ENCODE measurements at places on chromosomes 11 and 22.
A peak's percentile ranks its signal among the peaks of the same experiment; 100 is the strongest.

GRCh38 chr22:41888627-41889200 lies 26.2 kb downstream of the SHISA8 start:
- DNase-seq = no peak

- DNase-seq = no peak
Observed at GRCh38 chr11:35461917-35462538, 42.7 kb upstream of the SLC1A2 start.

GRCh38 chr22:46336119-46337078 lies 885 bp downstream of the TRMU start:
- DNase-seq = peak; percentile 69

GRCh38 chr22:36986242-36986821 lies 32.9 kb downstream of the TST start:
- no peak for DNase-seq

GRCh38 chr11:124736736-124737135 lies 3.0 kb upstream of the NRGN start:
- DNase-seq = no peak

GRCh38 chr11:133047036-133047770 lies 485.1 kb downstream of the OPCML start:
- DNase-seq = no peak

DNA sequence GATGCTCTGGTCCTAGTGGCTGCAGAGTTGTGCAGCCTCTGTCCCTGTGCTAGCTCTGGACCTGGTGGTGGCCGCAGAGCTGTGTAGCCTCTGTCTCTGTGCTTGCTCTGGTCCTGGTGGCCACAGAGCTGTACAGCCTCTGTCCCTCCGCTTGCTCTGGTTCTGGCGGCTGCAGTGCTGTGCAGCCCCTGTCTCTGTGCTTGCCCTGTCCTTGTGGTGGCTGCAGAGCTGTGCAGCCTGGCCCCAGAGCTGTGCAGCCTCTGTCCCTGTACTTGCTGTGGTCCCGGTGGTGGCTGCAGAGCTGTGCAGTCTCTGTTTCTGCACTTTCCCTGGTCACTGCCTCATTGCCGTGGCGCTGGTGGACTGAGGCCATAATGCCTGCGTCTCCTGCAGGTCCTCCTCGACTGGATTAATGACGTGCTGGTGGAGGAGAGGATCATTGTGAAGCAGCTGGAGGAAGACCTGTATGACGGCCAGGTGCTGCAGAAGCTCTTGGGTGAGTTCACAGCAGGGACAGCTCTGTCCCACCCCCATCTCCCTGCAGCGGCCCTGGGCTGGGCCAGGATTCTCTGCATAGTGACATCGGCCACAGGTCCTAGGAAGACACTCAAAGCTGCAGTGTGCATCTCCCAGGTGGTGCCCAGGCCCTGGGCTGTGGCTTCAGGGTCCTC lies 61.9 kb upstream of the PARVG start:
- no peak for DNase-seq

DNA sequence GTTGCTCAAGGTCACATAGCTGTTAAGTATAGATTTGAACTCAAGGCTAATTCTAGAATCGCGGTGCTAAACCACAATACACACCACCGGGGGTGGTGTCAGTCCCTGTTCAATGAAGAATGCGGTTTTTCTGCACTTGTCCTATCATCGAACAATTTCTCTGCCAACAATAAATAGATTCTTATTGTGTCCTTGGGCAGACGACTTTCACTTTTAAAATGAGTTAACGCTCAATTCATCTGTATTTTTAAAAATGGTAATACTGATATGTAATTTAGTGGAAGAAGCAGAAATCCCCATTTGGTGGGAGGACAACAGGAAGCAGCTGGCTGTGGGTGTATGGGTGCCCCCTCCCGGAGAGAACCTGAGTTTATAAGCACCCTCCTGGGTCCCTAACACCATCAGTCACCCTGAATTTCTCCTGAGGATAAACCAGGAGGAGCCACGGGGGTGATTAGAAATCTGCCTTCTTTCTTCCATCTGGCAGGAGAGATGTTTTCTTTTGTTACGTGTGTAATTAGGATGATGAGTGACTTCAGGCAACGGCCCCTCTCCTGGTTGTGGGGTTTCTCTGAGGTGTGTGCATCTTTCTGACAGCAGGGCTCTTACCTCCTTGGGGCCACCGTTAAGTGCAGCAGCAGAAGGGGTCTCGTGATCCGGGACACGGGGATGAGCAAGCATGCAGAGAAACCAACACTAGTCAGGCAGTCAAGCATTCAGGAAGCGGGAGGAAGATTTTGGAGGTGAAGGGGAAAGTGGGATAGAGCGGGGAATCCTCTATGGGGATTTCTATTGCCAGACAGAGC lies 87.7 kb downstream of the GRAMD1B start:
- no peak for DNase-seq

GRCh38 chr11:845872-846495 lies 3.3 kb downstream of the TSPAN4 start:
- DNase-seq = no peak

DNA sequence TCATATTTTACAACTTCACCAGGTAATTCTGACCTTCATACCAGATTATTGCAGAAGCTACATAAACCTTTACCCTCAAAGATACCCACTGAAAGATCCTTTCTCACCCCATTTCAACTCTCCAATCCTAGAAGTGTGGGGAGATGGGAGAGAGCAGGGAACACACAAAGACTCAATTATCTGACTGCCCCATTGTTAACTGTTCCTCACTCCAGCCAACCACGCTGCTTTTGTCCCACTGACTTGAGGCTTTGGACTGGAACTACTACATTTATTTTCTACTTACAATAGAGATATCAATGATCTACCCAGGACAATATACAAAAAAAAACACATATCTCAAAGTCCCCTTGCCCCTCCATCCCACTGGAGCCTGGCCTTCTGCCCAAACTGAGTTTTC lies 44.7 kb upstream of the SLN start:
- DNase-seq = no peak
